ENCODE measurements at places on chromosomes 12 and 14. TPM values are rescaled to one million over a fixed set of nuclear protein-coding genes. Genes with fewer than 3 reads are reported as not detected.
A peak's percentile ranks its signal among the peaks of the same experiment; 100 is the strongest.

- peaks cover 25% of the 10 kb centered on the region for H3K4me1 ChIP-seq
- DNase-seq: peak; percentile 48
- no peak overlapping the region for H3K4me3 ChIP-seq
- no peaks in the 10 kb centered on the region for H3K27me3 ChIP-seq
Measured at GRCh38 chr12:33180918-33181317, 258.7 kb downstream of the SYT10 start.

IGF1 gene
- total RNA-seq: not detected

C1RL gene
- total RNA-seq: 70.4 TPM

GRCh38 chr12:103727638-103728037 is 113.4 kb downstream of the NT5DC3 start:
- peaks cover 21% of the 10 kb centered on the region for H3K27me3 ChIP-seq
- no peaks in the 10 kb centered on the region for H3K4me1 ChIP-seq
- no peaks in the 10 kb centered on the region for H3K36me3 ChIP-seq
- no peak overlapping the region for H3K4me3 ChIP-seq

LIN7A gene
- total RNA-seq: not detected

- H3K27me3 ChIP-seq: no peaks in the 10 kb centered on the region
- no peaks in the 10 kb centered on the region for H3K36me3 ChIP-seq
- H3K4me1 ChIP-seq: no peaks in the 10 kb centered on the region
- no peak overlapping the region for H3K27ac ChIP-seq
Measured at GRCh38 chr14:60313093-60313492, 64.1 kb downstream of the PPM1A start.

DNA sequence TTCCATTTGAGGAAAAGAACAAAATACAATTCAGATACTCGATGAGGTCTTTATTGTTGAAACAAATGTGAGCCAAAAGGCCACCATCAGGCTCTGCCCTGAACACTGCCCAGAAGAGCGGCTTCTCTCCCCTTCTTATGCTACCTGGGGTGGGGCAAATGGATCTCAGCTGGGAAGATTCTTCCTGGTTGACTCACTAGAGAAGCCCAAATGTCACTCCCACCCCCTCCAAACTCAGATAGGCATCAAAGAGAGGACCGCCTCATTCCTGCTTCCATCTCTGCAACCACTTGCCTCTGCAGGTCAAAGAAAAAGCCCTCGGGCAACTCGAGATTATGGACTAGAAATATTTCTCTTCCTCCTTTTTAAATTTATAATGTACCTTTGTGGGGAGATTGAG is 55.8 kb downstream of the TBX3 start:
- H3K27ac ChIP-seq: no peak overlapping the region
- no peak overlapping the region for H3K4me3 ChIP-seq
- no peaks in the 10 kb centered on the region for H3K36me3 ChIP-seq
- H3K27me3 ChIP-seq: peaks cover 38% of the 10 kb centered on the region

PRB2 gene
- not detected for total RNA-seq

GRCh38 chr14:77296155-77296554 is 24.5 kb downstream of the POMT2 start:
- no peaks in the 10 kb centered on the region for H3K27me3 ChIP-seq
- DNase-seq: no peak
- H3K4me3 ChIP-seq: no peak overlapping the region

DNA sequence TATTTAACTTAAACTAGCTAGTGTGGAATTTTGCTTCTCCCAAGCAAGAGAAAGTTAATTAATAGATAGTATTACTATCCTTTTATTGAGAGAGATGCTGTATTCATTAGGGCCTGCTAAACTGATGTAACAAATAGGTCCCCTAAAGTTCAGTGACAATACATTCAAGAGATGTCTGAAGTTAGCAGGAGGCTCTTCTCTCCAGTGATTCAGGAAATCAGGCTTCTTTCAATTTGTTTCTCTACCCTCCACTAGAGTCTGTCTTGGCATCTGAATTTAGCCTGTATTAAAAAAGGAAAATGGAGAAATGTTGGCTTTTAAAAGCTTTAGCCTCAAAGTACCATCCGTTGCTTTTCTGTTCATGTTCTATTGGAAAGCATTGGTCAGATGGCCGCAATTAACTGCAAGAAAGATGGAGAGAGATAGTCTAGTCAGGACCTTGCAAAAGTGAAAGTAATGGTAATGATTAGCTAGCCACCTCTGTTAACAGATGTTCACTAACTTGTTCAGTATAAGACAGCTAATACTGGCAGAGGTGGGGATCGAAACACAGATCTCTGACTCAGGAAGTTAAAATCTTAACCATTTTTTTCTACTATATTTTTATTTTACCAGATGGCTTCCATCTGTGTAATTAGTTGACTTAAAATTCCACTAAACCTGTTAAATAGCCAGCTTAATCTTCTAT is 786.8 kb downstream of the TMTC2 start:
- H3K36me3 ChIP-seq: no peaks in the 10 kb centered on the region
- H3K27me3 ChIP-seq: no peaks in the 10 kb centered on the region
- DNase-seq: no peak
- H3K27ac ChIP-seq: no peak overlapping the region
- no peak overlapping the region for H3K4me3 ChIP-seq
- H3K4me1 ChIP-seq: no peaks in the 10 kb centered on the region

LRCOL1 gene
- not detected for total RNA-seq

DNA sequence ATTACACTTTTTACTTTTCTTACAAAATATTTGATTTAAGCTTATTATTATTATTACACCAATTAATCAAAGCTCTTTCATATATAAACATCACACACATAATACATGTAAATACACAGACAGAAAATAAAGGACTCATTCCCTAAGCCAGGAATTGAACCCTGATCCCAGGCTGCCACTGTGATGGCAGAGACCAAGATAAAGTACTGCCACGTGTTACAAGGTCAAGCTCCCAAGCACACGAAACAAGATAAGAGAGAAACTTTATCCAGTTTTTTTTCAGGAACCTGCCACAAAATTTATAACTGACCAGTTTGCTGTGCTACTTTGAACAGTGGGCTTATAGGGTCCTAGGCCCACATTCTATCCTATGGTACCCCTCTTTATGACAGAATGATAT is 111.3 kb downstream of the EML1 start:
- H3K27ac ChIP-seq: no peak overlapping the region
- no peaks in the 10 kb centered on the region for H3K36me3 ChIP-seq

- no peaks in the 10 kb centered on the region for H3K36me3 ChIP-seq
- no peak for DNase-seq
- no peaks in the 10 kb centered on the region for H3K27me3 ChIP-seq
- no peak overlapping the region for H3K4me3 ChIP-seq
Measured at GRCh38 chr12:92365836-92366235, 220.2 kb upstream of the BTG1 start.

GRCh38 chr14:89533766-89534165 is 116.7 kb upstream of the FOXN3 start:
- no peaks in the 10 kb centered on the region for H3K36me3 ChIP-seq
- no peaks in the 10 kb centered on the region for H3K4me1 ChIP-seq
- H3K27ac ChIP-seq: no peak overlapping the region
- H3K27me3 ChIP-seq: peaks cover 32% of the 10 kb centered on the region
- no peak overlapping the region for H3K4me3 ChIP-seq

- no peaks in the 10 kb centered on the region for H3K27me3 ChIP-seq
- H3K36me3 ChIP-seq: 0 out of 2 replicates have a peak, but pooled peaks cover 10% of the 10 kb centered on the region
- no peak overlapping the region for H3K27ac ChIP-seq
- no peak overlapping the region for H3K4me3 ChIP-seq
- no peak for DNase-seq
Measured at GRCh38 chr14:64709126-64709525, 4.9 kb downstream of the PLEKHG3 start.

GRCh38 chr12:232731-233614 is 19.0 kb upstream of the SLC6A12 start:
- no peak overlapping the region for H3K4me3 ChIP-seq
- no peaks in the 10 kb centered on the region for H3K4me1 ChIP-seq
- peaks cover 98% of the 10 kb centered on the region for H3K27me3 ChIP-seq
- H3K36me3 ChIP-seq: no peaks in the 10 kb centered on the region
- no peak overlapping the region for H3K27ac ChIP-seq

- H3K36me3 ChIP-seq: no peaks in the 10 kb centered on the region
- H3K4me3 ChIP-seq: no peak overlapping the region
- no peaks in the 10 kb centered on the region for H3K27me3 ChIP-seq
- H3K4me1 ChIP-seq: no peaks in the 10 kb centered on the region
- H3K27ac ChIP-seq: no peak overlapping the region
Measured at GRCh38 chr12:108638141-108638827, 4.6 kb upstream of the SELPLG start.

COCH gene
- total RNA-seq: 1.4 TPM

BIN2 gene
- not detected for total RNA-seq

PHC1 gene
- total RNA-seq: 50.9 TPM

NFATC4 gene
- 76.3 TPM for total RNA-seq

- H3K4me1 ChIP-seq: no peaks in the 10 kb centered on the region
- H3K27ac ChIP-seq: no peak within 1 kb of the TSS
- no peaks in the 10 kb centered on the region for H3K36me3 ChIP-seq
- peak; percentile 41 for DNase-seq
- H3K4me3 ChIP-seq: peak within 1 kb of the TSS; percentile 29
Measured at GRCh38 chr12:20368114-20368650, at the start of gene PDE3A. Gene PDE3A (plus strand): TSS chr12:20368537. CDS start chr12:20369285, 748 bp downstream.

SELPLG gene
- 0.96 TPM for total RNA-seq

DNA sequence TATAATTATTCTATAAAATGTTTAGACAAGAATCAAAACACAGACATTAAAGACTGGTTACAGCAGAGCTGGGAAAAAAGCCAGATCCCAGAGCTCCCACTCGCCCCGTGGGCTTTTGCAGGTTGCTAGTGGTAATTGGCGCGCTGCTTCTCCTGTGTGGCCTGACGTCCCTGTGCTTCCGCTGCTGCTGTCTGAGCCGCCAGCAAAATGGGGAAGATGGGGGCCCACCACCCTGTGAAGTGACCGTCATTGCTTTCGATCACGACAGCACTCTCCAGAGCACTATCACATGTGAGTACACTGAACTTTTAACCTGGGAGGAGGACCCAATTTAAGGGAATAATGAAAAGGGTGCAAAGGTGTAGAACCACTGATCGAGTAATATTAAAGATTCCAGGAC is 7.5 kb downstream of the TMEM52B start:
- H3K4me3 ChIP-seq: no peak overlapping the region
- H3K4me1 ChIP-seq: peaks cover 49% of the 10 kb centered on the region
- DNase-seq: no peak

ERG28 gene
- 25.2 TPM for total RNA-seq

- no peak for DNase-seq
- H3K27ac ChIP-seq: no peak overlapping the region
- H3K36me3 ChIP-seq: no peaks in the 10 kb centered on the region
- peak overlapping the region; percentile 82 for H3K4me3 ChIP-seq
- peaks cover 9% of the 10 kb centered on the region for H3K4me1 ChIP-seq
- H3K27me3 ChIP-seq: no peaks in the 10 kb centered on the region
Measured at GRCh38 chr14:105299654-105300541, 903 bp downstream of the BRF1 start.

DNA sequence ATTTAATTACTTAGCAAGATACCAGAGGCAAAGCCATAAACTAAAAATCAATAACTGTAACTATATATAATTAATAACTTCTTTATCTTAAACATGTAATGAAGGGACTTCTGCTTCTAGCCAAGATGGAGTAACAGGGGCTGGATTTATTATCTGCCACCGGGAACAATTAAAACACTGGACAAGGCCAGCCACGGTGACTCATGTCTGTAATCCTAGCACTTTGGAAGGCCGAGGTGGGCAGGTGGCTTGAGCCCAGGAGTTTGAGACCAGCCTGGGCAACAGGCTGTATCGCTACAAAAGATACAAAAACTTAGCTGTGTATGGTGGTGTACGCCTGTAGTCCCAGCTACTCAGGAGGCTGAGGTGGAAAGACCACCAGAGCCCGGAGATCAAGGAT is 113.6 kb downstream of the TAOK3 start:
- no peak overlapping the region for H3K27ac ChIP-seq

DNA sequence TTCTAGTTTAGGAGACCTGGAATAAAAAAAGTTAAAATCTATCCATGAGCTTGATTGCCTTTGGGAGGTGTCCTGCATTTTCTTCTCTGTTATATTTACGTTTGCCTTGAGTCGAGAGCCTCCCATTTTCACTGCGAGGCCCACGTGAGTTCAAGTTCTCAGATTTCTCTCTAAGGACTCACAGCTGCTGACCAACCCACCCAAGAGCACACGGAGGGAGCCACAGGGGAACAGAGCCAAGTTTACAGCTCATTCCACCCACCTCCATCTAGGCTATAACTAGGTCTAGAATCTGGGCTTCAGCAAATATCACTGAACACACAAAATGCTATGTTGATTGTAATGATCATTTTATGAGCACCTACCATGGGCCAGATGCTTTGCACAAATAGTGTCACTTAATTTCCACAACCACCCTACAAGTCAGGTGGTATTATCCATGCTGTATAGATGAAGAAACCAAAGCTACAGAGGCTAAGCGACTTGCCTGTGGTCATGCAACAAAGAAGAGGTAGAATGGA is 16.7 kb downstream of the ALDH1L2 start:
- DNase-seq: no peak
- no peaks in the 10 kb centered on the region for H3K4me1 ChIP-seq
- no peaks in the 10 kb centered on the region for H3K36me3 ChIP-seq
- H3K27ac ChIP-seq: no peak overlapping the region
- no peaks in the 10 kb centered on the region for H3K27me3 ChIP-seq

DNA sequence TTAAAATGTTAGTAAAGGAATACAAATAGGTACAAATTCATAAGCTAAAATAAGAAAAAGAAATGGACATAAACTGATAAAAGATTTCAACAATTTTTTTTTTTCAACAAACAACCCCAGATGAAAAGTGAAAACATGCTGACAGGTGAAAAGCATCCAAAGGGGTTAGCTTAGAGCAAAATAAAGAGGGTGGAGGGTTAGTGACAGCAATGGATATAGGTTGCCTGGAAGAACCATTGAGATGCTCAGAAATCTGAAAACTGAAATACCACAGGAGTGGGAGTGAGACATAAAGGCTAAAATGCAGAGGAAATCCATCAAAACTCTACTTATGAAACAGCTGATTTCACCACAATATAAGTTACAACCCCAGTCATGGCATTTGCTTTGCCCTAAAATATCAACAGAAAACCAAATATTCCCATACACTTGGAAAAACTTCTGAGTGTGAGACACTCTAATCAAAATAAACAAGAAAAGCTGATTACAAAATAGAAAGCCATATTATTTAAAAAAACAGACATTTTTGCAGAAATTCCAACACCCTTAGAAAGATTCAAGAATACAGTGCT is 136.3 kb upstream of the PLEKHG7 start:
- H3K27me3 ChIP-seq: no peaks in the 10 kb centered on the region
- no peak for DNase-seq
- no peak overlapping the region for H3K27ac ChIP-seq
- no peak overlapping the region for H3K4me3 ChIP-seq
- 0 out of 2 replicates have a peak, but pooled peaks cover 5% of the 10 kb centered on the region for H3K4me1 ChIP-seq

- H3K27ac ChIP-seq: no peak within 1 kb of the TSS
- no peaks in the 10 kb centered on the region for H3K36me3 ChIP-seq
- H3K27me3 ChIP-seq: no peaks in the 10 kb centered on the region
- H3K4me3 ChIP-seq: no peak within 1 kb of the TSS
- no peaks in the 10 kb centered on the region for H3K4me1 ChIP-seq
- DNase-seq: no peak
Measured at GRCh38 chr12:41188058-41188840, at the start of gene PDZRN4. Gene PDZRN4 (plus strand): TSS chr12:41188320.

EIF2S3B gene
- total RNA-seq: 0.96 TPM

GRCh38 chr12:119369161-119369560 is 34.6 kb downstream of the CCDC60 start:
- H3K27ac ChIP-seq: no peak overlapping the region
- no peak for DNase-seq
- no peak overlapping the region for H3K4me3 ChIP-seq
- peaks cover 46% of the 10 kb centered on the region for H3K27me3 ChIP-seq
- no peaks in the 10 kb centered on the region for H3K36me3 ChIP-seq
- no peaks in the 10 kb centered on the region for H3K4me1 ChIP-seq

Measured in PC-9 (cell line).